Ureter (tissue), 1 donor: ENCODE measurements at places on chromosomes 16 and 17. TPM values are rescaled to one million over a fixed set of nuclear protein-coding genes. Genes with fewer than 3 reads are reported as not detected.

- no peak for DNase-seq
These were observed at the start of gene KCNAB3 for GRCh38 chr17:7929158-7930023. Gene KCNAB3, minus strand, starts transcription at chr17:7929856. Its CDS starts 421 bp downstream, at chr17:7929435.

- DNase-seq, result peak; percentile 81
These were observed 10.1 kb downstream of the DNAH9 start for GRCh38 chr17:11608396-11608795.

DNA sequence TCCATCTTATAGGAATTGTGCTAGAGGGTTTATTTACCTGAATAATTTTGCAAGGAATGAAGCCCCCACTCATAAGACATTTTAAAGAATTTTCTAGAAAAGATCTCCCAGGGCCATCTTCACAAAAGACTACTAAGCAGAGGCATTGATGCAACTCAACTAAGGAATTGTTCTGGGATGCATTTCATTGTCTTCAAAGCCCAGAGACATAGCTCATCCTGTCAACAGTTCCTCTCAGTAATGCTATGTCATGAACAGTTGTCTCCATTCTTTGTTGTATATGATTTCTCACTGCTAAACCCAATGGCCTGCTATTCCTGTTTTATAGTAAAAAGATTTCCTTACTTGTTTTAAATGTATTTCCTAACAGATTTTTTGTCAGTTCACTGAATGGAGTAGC, 136.8 kb upstream of the RBL2 start:
- no peak for DNase-seq

TBC1D3I gene
- 2.1 TPM for total RNA-seq

DNA sequence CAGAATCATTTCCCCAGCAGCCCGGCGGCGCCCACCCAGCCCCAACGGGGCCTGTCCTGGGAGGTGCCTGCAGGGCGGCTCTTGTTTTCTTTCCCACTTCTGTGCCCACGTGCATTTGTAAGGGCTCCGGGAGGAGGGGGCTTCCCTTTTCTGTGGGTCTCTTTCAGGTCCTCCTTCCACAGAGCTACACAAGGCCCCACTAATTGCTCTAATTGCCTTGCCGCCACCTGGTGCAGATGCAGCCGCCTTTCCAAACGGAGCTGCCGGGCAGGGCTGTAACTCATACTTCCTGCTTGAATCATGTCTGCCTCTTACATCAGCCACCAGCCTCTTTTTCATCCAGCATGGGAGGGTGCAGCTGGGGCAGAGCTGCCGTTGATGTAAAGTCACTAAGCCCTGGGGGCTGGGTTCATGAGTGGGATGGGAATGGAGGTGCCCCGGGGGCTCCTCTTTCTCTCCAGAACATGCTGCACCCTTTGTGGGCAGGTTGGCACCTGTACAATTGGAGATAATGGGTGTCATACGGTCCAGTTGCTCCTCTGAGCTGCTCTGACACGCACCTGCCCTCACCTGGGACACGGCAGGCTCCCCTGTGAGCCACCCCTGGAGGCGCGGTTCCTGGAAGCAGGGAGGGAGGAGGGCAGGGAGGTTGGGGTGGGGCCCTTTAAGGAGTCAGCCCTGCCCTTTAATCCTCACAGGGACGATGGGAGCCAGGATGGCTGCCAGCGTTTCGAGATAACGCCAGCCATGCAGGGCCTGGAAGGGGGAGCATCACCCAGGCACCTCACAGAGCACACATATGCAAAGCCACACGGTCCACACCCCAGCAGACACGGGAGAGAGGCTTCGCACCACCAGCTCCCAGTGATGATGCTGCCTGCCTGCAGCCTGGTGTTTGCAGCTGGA, 41.1 kb upstream of the KLHDC4 start:
- DNase-seq, result peak; percentile 71

ST6GALNAC1 gene
- 11.3 TPM for total RNA-seq

DNA sequence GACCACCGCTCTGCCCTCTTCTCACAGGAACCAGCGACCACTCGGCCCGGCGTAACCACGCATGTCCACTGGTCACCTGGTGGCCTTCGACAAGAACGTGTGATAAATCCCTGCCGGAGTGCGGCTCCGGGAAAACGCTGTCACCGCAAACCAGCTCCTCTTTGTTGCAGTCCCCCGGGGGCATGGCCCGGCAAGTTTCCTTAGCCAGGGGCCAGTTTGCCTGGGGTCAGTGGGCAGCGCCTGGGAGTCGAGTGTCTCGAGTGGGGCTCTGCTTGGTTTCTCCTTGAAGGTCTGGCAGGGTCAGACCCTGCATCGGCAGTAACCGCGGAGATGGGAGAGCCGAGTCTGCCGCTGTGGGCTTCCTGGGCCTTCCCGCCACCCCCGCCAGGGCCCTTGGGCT, 52.5 kb downstream of the JPH3 start:
- no peak for DNase-seq

- no peak for DNase-seq
These were observed 113.3 kb downstream of the FTO start for GRCh38 chr16:53817117-53817755.

OR1A1 gene
- total RNA-seq, result not detected

DNA sequence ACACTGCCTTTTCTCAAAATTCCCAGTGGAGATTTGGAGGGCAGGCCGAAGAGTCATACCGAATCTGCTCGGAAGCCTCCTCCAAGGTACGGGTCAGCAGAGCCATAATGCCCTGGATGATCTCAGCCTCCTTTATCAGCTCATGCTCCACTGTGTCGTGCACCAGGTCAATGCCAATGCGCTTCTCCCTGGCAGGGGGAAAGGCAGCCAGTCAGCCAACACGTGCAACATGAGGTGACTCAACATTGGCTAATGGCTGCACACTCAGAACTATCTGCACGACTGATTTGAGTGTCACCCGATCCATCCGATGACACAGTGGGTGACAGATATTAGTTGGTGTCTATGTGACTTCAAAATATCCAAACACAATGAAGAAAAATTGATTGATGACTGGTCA, 15.8 kb downstream of the TEKT1 start:
- no peak for DNase-seq

DNA sequence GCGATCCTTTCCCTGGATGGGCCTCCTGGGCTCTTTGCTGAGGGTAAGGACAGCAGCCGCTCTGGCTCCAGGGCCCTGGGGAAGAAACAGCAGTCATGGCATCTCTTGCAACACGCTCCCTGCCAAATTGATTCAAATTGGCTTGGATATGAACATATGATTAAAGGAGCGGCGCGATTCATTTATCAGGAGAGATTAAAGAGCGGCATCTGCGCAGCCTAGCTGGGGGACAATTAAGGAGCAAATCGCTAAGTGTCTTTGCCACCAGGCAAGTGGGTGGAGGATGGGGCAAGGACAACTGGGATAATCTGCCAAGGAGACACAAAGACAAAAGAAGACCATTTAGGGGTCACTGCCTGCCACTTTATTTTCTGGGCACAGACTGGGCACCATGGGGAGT, 27.8 kb downstream of the PIPOX start:
- no peak for DNase-seq

DNA sequence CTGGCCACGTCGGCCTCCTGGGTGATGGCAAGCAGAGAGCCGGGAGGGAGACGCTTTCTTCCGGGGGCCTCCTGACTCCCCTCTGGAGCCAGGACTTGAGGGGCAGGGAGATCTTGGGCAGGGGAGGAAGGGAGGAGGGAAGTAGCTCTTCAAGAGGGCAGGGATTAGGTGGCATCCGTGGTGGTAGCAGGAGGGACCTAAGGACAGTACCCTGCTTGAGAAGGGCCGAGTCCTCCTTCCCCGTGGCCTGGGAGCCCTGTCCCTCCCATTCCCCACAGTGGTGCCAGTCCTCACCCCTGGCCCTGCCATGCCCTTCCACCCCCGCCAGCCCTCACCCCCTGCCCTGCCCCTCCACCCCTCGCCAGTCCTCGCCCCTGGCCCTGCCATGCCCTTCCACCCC, 12.6 kb downstream of the TAX1BP3 start:
- no peak for DNase-seq

MPP3 gene
- 11.8 TPM for total RNA-seq

P2RX1 gene
- 44.3 TPM for total RNA-seq

DNA sequence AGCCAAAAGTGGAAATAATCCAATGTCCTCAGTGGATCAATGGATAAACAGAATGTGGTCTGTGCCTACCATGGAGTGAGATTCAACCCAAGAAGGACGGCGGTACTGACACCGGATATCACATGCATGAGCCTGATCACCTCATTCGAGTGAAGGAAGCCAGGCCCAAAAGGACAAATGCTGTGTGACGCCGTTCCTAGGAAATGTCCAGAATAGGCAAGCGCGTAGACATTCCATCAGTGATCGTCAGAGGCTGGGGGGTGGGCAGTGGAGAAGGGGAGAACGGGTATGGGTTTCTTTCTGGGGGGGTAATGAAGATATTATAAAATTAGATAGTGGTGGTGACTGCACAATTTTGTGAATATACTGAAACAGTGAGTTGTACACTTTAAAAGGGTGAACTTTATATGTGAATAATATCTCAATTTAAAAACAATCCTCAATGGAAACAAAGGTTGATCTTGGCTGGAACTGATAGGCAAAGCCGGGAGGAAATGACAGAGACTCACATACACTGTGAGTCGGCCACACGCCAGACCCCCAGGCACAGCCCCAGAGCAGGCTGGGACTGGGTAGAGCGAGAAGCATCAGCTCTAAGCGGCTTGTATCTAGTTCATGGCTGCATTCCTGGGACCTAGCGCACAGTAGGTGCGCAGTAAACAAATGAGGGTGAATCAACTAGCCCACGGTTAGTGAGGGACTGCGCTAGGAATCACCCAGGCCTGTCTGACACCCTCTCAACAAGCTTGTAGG, 3.5 kb downstream of the DBNDD1 start:
- no peak for DNase-seq

BCAS3 gene
- 57.9 TPM for total RNA-seq

ADGRG1 gene
- total RNA-seq, result 201 TPM

- no peak for DNase-seq
These were observed 29.5 kb downstream of the RNF43 start for GRCh38 chr17:58387834-58388233.

- no peak for DNase-seq
These were observed 42.4 kb upstream of the CES5A start for GRCh38 chr16:55917373-55918160.

ACTG1 gene
- 3,857 TPM for total RNA-seq

KRTAP3-2 gene
- not detected for total RNA-seq

SPN gene
- 4.2 TPM for total RNA-seq

DNA sequence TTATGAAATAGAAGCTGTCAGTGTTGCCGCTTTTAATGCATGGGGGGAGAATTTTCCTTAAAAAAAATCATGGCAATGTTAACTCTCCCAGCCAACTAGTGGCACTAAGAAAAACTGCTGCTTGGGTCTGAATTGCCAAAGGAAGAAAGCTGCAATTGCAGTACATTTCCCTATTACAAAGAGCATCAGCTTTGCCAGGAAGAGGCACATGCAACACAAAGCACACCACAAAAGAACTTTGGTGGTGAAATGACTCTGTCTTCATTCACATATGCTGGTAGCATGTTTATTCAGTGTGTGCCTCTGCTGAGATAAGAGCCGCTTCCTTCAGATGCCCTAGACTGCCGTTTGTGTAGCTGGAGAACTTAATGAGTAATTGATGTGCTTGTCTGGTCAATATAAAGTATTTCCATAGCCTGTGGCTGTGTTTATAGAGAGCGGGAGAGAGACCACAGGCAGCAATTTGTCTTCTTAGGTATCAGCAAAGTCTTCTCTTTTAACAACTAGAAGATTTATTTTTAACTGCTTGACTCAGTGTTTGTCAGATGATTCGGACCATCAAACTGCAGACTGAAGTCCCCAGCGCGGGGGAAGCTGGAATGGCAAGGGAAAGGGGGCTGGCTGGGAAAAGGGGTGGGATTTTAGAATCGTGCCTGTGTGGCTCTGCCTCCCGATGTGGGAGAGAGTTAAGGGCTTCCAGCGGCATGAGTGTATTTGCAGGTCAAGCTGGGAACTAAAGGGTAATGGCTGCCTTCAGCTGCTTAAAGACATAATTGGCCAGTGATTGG, 115.1 kb downstream of the MRTFB start:
- DNase-seq, result no peak

GRCh38 chr17:76079956-76080767, 1.2 kb downstream of the ZACN start:
- no peak for DNase-seq

PRSS8 gene
- total RNA-seq, result 17.0 TPM

GRCh38 chr16:35208001-35208935, 1748.9 kb downstream of the TP53TG3F start:
- no peak for DNase-seq

DNA sequence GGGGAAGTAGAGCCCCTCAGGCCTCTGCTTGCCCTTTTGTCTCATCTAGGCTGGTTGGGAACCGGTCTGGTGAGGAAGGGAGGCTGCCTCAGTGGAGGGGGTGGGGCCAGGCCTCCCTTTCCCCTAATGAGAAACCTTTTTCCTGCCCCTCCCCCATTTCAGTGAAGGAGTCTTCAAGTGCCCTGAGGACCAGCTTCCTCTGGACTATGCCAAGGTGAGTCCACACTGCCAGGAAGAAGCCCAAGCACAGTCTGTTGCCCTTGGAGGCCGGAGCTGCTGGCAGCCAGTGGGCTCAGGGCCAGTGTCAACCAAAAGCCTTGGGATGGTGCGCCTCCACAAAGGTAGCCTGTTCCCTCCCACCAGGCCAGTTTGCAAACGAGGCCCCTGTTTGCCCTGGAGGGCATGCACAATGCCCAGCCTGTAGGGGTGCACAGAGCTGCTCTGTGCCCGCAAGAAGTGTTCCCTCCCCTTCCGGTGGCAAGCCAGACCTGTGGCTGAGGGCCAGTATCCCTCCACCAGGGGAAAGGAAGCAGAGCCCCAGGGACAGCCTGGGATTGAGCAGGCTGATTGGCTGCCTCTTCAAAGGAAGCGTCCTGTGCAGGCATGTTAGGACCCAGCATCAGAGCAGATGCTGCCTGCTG, 3.4 kb downstream of the TRAF4 start:
- peak; percentile 85 for DNase-seq

DNA sequence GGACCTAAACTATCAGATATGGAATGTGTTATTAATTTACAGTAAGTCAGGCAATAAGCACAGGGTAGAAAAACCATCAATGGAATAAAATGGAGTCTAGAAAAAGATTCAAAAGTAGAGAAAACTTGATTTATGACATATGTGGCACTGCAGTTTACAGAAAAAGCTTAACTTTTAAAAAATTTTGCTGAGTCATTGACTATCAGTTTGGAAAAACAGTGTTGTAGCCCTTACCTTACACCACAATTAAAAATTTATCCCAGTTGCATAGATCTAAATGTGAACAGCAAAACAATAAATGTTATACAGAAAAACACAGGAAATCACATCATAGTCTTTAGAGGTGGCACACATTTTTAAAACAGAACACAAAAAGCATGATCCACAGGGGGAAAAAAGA, 108.5 kb downstream of the USP22 start:
- DNase-seq, result no peak

GRCh38 chr17:69246726-69247375, 18.2 kb upstream of the ABCA10 start:
- DNase-seq, result no peak

ABCA3 gene
- total RNA-seq, result 10.4 TPM

- DNase-seq, result no peak
These were observed 26.5 kb downstream of the KAT7 start for GRCh38 chr17:49814781-49815529.

- no peak for DNase-seq
These were observed 35.8 kb upstream of the LHX1 start for GRCh38 chr17:36901506-36901905.

EME1 gene
- 0.94 TPM for total RNA-seq

CKLF gene
- total RNA-seq, result 34.0 TPM
